ENCODE measurements at places on chromosomes 5 and 9.

GRCh38 chr5:175867587-175868347 lies 3.6 kb upstream of the CPLX2 start:
- peak; percentile 78 for DNase-seq

DNA sequence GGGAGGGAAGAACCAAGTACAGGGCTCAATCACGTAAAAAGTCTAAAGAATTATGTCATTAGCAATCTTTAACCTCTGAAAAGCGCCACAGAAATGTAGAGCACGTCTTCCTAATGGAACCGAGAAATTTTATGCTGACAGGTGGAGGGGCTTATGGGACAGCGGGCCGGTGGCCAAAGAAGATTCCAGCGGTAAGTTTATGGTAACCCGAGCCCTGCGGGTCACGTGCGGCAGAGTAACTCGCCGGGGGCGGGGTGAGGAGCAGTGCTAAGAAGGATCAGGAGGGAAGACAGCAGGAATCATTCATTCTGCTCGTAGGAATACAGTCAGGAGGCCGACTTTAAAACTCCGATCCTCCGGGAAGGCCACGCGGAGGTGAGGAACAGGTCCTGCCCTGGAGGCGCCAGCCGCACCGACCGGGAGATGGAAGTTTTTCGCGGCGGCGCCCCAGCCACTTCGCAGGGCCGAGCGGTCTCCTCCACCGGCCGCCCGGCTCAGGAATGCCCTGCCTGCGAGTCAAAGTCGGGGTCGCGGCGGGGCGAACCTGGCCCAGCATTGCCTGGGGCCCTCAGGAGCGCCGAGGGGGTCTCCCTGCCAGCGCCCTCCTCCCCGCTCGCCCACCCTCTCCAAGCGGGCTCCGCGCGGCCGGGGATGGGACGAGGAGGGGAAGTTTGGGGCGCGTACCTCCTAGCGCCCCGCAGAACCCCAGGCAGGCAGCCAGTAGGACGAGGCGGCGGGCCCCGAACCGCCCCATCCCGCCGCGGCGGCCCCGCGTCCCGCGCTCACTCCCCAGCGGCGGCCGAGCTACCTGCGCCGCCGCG lies 101.8 kb downstream of the ESM1 start:
- DNase-seq: peak; percentile 75

- DNase-seq: no peak
Measured at GRCh38 chr5:34538026-34538672, 118.0 kb upstream of the RAI14 start.

- no peak for DNase-seq
Measured at GRCh38 chr5:142181096-142181495, 72.5 kb downstream of the NDFIP1 start.

GRCh38 chr5:64603676-64604075 lies 86.6 kb upstream of the SHISAL2B start:
- no peak for DNase-seq

DNA sequence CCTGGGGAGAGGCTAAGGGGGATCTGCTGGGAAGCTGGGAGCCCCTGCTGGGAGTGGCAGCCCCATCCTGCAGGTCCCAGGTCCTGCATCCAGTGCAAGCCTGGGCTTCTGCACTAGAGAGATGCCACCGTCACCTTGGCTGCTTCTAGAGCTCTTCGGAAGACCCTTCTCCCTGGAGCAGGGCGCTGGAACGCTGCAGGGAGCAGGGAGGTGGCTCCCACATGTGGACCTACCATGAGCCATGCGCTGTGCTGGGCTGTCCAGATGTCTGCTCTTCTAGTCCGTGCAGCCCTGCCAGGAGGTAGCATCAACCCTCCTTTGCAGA lies 90.9 kb upstream of the PHYKPL start:
- DNase-seq: no peak

DNA sequence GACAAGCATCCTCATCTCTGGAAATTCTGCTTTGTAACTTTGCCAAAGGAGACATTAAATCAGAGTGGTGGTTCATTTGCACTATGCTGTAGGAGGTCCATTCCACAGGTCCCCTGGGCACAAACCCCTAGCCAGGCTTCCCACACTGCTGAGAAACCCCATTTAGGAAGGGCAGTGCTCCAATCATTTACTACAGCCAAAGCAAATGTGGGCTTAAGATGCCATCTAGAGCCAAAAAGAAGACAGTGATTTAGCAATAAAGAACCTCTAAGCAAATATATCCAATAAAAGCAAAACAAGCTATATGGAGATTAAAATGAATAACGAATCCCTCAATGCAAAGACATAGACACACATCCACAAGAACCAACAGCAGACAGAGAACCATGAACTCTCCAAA lies 129.0 kb upstream of the ALDH1B1 start:
- peak; percentile 29 for DNase-seq

- no peak for DNase-seq
Measured at GRCh38 chr5:96159043-96159442, 197.4 kb upstream of the ELL2 start.

GRCh38 chr9:19441730-19442129 lies 32.9 kb downstream of the ACER2 start:
- DNase-seq: no peak

- no peak for DNase-seq
Measured at GRCh38 chr9:97831843-97832636, 21.0 kb upstream of the FOXE1 start.

DNA sequence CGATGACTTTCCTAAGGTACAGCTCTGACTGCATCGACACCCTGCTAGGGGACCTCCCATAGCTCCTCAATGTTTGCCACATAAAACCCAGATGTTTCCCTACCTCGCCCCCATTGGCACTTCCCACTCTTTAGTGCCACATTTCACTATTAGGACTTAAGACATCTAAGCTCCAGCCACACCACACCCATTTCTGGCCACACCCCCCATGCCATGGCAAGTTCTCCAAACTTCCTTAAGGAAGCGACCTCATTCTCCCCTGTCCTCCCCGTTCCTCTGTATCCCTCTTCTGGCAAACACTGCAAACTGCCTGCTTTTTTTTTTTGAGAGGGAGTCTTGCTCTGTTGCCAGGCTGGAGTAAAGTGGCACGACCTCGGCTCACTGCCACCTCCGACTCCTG lies 62.9 kb downstream of the USP20 start:
- DNase-seq: no peak

DNA sequence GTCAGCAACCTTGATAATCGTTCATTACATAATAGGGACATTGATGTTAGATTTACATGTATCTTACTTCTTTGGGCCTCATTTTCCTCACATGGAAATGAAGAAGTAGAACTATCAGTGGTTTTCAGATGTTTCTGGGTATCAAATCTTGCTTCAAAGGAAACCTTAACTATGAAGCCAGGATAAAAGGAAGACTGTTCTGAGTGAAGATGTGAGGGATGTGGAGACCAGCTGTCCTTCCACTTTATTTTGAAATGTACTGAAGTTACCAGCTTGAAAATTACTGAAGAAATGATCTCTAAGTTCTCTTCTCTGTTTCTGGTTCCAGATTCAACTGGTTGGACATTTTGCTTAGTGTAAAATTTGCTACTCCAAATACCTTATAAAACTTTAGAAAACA lies 186.0 kb downstream of the ADAMTSL1 start:
- DNase-seq: no peak

DNA sequence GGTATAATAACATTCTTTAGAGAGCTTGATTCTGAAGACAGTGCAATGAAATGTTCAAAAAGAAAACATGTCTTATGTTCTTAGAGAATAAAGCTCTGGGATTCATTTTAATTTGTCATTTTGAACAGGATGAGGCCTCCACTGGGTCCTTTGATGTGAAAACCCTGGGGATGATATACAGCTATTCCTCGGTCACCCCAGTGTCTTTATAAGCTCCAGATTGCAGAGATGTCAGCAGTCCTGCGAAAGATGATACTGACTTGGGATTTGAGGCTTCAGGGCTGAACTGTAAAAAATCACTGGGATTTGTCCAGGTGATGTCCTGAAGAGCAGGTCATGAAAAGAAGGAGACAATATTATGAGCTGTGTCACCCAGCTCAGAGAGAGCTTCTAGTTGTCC lies 529.7 kb upstream of the ZNF608 start:
- peak; percentile 59 for DNase-seq

- no peak for DNase-seq
Measured at GRCh38 chr9:98530806-98531386, 177.8 kb downstream of the GABBR2 start.

GRCh38 chr5:60538955-60539866 lies 160.8 kb downstream of the DEPDC1B start:
- no peak for DNase-seq

DNA sequence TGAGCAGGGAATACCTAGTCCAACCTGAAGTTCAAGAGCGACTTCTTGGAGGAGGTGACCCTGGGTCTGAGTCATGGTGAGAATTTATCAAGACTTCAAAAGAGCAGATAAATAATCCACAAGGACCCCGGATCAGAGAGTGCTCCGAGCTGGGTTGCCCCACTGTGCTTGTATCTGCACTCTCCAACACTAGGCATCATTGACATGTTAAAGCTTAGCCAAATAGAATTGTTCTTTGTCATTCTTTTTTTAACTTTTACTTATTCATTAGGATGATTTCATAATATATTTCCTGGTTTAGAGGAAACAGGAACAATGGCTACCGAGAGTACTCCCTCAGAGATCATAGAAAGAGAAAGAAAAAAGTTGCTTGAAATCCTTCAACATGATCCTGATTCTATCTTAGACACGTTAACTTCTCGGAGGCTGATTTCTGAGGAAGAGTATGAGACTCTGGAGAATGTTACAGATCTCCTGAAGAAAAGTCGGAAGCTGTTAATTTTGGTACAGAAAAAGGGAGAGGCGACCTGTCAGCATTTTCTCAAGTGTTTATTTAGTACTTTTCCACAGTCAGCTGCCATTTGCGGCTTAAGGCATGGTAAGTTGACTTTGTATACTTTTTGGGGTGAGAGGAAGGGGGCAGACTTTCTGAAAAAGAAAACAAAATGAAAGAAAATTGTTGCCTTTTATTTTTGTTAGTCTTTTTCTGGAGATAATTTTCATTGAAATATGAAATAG lies at the start of gene CARD6:
Gene CARD6 (plus strand): TSS at position 300 of the 738 bp plus-strand sequence. CDS start 16 bp downstream, at position 316.
- DNase-seq: no peak

GRCh38 chr5:4019841-4020240 lies 424.2 kb downstream of the IRX1 start:
- no peak for DNase-seq

DNA sequence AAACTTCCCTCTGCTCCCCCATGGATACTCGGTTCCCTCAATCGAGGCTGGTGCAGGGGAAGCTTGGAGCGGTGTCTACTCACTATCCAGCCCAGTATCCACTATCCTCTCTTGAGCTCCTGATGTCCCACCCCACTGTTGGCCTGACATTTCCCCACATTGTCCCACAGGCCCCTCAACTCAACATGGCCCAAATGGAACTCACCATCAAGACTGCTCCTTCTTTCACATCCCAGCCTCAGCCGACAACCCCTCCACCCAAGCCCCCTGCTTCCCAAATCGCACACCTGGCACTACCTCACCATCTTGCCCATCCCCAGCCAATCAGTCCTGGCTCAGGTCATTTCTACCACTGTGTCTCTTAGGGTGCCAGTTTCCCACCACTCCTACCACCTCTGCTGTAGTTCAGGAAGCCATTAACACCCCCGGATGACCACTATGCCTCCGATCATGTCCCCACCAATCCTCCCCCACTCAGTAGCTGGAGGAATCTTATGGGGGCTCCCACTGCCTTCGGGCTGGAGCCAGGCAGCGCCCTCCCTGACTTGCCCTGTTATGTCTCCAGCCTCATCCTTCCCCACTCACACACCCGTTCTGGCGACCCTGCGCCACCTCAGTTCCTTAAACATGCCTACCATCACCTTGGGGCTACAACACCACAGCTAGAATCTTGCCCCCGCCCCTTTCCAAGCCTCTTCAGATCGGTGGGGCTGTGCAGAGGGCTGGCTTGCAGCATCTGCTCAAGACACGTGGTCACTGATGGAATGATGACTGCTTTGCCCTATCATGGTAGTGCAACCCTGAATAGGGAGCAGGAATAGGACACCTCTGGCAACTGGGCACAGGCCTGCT lies 273.6 kb downstream of the FSTL4 start:
- no peak for DNase-seq

- no peak for DNase-seq
Measured at GRCh38 chr5:91164424-91164823, 218.7 kb downstream of the ARRDC3 start.

DNA sequence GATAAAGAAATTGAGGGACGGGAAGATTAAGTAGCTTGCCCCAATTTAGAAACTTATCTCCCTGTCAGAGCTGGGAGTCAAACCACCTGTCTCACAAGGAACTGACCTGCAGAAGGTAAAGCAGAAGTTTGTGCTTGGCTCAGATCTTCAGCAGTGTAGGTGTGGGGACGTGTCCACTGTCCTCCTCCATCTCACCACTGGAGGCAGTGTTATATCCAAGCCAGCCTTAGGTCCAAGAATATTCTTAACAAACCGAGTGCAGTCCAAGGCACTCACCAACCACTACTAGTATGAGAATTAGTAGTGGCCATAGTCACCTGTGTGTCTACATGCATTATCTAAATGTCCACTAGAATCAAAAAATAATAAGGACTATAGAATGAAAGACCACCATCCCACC lies 86.3 kb upstream of the IRX1 start:
- DNase-seq: no peak

GRCh38 chr5:33833237-33833575 lies 58.6 kb downstream of the ADAMTS12 start:
- no peak for DNase-seq

GRCh38 chr5:127013407-127013806 lies 17.0 kb downstream of the MARCHF3 start:
- no peak for DNase-seq

- no peak for DNase-seq
Measured at GRCh38 chr5:99553211-99553810, 624.5 kb upstream of the CHD1 start.

DNA sequence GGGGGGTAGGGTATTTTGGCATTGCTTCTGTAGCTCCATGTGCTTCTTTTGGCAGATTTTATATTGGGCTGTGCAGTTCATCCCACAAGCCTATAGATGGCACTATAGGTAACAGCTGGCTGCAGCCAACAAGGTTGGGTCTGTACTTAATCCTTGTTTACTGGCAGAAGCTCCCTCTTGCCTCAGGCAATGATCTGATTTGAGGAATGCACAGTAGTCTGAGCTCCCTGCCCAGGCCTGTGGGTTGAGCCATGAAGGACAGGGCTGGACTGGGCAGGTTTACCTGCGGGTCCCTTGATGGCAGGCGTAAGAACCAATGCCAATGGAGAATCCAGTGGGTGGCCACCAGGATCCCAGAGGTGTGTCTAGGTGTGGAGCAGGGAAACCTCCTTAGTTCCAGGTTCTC lies 11.7 kb upstream of the OR1J2 start:
- peak; percentile 82 for DNase-seq

GRCh38 chr5:97194366-97194765 lies 11.3 kb upstream of the RIOK2 start:
- no peak for DNase-seq

DNA sequence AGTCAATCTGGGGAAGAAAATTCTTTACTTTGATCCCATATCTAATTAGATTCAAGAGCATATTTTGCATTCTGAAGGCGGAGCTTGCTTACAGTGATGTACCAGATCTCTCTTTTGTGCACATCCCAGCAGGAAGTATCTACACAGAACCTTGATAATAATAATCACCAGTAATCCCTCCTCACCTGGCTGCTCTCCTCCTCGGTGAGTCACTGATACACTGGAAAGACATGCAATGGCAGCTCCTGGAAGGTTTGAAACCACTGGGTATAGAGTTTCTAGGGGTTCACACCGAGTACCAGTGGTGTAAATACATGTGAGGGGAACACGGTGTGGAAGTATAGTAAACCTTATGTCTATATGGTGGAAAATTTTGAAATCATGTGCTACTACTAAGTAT lies 205.5 kb upstream of the TARS1 start:
- no peak for DNase-seq
